ENCODE measurements at places on chromosomes 1 and 21.

DNA sequence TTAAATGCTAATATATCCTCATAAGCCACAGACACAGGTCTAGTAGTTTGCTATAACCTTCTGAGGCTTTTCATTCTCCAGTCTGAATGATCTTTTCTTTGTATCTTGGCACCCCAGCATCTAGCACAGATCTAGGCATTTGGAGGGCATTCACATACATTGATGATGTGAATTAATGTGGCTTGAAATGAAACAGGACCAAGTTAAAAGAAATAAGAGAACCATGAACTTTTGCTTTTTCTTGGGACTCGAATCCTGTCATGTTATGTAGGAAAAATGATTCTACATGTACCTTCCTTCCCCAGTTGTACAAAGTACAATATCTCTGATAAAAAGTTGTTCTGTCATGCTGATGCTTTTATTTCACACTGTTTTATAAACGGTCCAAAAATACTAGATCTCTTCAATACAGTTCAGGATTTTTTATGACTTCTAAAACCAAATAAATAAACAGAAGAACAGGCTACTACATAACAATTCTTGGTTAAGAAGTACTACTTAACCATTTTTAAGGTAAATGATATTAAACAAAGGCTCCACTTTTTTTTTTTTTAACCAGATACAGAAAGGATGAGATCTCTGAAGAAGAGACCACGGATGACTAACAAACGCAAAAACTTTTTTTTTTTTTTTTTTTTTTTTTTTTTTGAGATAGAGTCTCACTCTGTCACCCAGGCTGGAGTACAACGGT is 3.0 kb downstream of the SORT1 start:
- no peak for DNase-seq

DNA sequence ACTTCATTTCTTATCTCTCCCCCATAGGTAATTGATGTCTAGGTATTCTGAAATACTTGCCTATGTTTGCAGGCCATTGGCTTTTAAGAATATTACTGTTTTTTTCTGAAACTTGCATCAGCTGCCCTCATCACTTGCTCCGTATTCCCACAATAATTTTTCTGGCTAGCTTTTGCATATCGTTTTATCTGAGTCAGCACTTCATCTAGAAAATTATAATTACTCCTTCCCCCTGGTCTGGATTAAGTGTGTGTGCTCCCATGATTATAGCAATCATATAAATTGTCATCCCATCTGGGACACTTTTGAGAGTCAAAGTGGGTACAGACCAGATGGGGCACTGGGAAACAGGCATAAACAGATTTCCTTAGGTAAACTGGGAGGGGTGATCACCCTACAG is 583.2 kb upstream of the B3GALT2 start:
- peak; percentile 39 for DNase-seq

DNA sequence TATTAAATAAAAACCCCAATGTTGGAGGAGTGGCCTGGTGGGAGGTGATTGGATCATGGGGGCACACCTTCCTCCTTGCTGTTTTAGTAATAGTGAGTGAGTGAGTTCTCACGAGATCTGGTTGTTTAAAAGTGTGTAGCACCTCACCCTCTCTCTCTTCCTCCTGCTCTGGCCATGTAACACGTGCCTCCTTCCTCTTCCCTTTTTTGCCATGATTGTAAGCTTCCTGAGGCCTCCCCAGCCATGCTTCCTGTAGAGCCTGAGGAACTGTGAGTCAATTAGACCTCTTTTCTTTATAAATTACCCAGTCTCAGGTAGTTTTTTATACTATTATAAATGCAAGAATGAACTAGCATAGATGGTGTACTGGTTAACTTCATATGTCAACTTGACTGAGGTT is 68.0 kb downstream of the CCDC30 start:
- DNase-seq, result no peak

GRCh38 chr1:31346785-31347184 is 26.1 kb downstream of the FABP3 start:
- no peak for DNase-seq

- no peak for DNase-seq
These were observed 389.7 kb upstream of the RUNX1 start for GRCh38 chr21:35438643-35439404.

DNA sequence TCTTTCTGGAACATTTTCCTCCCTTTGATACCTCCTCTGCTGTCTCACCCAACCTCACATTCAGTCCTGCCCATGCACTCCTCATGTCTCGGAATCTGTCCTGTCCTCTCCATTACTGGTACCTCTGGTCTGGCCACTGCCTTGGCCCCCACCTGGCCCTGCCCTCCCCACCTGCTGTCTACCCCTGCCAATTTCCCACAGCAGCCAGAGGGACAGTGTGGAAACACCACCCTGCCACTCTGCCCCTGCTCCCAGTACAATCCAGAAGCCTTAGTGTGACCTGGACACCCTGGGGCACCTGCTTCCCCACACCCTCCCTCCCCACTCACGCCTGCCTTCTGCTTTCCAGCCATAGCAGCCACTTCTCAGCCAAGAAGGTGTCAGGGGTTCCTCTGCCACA is 534.4 kb downstream of the MATN1 start:
- DNase-seq, result no peak

DNA sequence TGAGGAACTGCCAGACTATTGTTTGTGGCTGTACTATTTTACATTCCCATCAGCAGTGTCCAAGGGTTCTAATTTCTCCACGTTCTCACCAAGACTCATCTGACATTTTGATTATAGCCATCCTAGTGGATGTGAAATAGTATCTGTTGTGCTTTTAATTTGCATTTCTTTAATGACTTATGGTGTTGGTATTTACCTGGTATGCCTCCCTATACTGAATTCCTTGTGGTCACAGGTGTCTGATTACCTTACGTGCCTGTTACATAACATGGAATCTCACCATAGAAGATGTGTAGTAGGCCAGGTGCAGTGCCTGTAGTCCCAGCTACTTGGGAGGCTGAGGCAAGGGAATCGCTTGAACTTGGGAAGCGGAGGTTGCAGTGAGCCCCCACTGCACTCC is 13.5 kb downstream of the ZYG11A start:
- DNase-seq, result no peak

GRCh38 chr1:83828456-83828855 is 170.5 kb downstream of the TTLL7 start:
- DNase-seq, result peak; percentile 15

GRCh38 chr1:25123551-25123950 is 108.8 kb downstream of the SYF2 start:
- no peak for DNase-seq

GRCh38 chr21:43801006-43801783 is 11.8 kb downstream of the RRP1 start:
- no peak for DNase-seq

DNA sequence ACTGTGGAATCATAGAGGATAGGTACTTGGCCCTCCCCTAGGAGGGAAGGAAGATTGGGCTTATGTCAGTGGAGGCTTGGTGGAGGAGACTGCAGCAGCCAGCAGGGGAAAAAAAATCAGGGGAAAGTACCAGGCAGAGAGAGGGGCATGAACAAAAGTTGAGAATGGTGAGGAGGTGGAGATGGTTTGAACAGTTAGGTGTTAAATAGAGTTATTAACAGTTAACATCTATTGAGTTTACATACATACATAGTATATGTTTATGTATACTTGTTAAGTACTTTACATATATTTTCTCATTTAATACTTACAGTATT is 136.5 kb upstream of the HNRNPU start:
- DNase-seq, result no peak

DNA sequence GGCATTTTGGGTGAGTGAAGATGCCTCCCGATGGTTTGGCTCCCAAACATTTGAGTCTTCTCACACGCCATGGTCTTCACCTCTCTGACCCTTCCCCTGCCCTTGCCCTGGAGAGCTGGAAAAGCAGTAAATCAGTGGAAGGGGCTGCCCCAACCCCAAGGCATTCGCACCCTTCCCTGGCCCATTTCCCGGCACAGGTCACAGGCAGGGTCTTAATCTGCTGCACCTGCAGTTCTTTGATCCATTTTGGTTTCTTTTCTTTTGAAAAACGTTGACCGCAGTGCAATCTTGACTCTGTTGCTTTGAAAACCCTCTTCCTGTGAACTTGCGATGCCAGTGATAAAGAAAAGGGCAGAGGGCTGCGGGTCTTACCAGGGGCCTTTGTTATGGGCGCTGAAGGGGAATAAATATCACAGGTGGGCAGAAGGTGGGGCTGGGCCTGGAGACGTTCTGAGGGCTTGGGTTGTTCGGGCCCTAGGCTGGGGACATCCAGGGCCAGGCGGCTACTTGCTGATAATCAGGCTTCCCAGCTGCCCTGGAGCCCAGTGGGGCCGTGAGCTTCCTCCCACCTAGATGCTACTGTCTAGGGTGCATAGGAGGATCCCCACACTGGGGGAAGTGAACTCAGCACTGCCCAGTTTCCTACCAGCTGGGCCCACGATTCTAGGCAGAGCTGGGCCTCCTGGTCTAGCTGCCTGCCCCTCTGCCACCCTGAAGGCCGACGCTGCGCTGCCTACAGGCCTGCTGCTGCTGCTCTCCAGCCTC is 38.6 kb upstream of the EPS8L3 start:
- DNase-seq, result no peak

DNA sequence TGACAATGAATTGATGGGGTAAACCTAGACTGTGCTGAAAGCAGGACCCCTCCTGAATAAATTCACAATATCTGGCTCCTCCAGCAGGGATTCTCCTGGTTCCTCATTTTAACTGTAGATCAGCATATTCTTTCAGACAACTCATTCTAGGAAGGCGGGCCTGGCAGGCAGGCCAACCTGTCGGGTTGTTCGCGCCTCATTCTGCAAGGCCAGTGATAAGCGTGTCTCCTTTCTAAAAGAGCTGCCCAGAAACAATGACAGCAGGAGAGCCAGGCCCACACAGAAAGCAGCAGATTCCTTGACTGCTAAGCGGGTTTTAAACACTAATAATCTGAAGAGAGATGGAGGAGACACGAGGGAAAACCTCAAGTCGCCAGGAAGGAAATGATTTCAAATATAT is 70.0 kb downstream of the NTPCR start:
- DNase-seq, result no peak

DNA sequence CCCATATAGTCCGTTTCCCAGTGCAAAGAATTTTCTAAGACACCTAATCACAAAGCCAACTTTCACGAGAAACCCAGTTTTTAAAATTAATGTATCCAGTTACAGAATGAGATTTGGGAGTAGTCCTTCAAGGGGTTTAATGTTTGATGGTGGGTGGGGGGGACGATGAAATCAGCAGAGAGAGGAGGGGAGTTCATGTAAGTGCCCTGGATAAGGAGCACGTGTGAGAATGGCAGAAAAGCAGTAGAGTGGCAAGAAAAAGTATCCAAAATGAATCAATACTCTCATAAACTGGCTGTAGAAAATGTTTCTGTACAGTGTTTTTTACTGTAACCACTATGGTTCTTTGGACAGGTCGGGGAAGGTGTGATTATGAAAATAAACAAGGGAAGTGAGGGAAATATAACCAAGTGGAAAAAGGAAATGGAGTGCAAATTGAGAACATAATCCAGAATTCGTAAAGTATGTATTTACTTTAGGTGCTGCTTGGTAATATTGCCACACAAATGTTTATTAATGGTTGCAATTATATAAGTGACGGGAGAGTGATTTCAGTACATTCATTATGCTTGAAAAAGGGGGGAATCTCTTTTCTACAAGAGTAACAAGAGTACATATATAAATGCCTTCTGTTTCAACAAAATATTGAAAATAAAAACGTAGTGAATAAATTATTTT is 118.7 kb upstream of the RRP15 start:
- no peak for DNase-seq

- DNase-seq, result peak; percentile 73
These were observed 21.9 kb downstream of the DUSP10 start for GRCh38 chr1:221719987-221720386.

DNA sequence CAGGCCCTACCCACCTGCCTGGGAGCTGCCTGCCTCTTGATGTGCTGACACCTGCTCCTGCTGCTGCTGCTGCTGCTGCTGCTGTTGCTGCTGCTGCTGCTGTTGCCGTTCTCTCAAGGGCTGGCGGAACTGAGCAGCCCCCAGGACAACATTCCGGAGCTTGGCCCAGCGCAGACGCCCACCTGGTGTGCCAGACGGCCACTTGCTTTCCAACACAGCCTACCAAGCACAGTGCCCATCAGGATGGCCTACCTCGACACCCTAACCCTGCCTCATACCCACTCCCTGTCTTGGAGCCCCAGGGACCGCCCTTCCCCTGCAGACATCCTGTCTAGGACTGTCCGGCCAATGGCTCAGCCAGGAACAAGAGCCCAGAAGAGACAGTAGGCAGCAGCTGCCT is 11.8 kb downstream of the DENND4B start:
- DNase-seq, result no peak

GRCh38 chr1:87204441-87204840 is 124.2 kb upstream of the LMO4 start:
- no peak for DNase-seq

Data from fibroblast of upper back skin (primary cell).